ENCODE measurements at places on chromosomes 2 and 18.

DNA sequence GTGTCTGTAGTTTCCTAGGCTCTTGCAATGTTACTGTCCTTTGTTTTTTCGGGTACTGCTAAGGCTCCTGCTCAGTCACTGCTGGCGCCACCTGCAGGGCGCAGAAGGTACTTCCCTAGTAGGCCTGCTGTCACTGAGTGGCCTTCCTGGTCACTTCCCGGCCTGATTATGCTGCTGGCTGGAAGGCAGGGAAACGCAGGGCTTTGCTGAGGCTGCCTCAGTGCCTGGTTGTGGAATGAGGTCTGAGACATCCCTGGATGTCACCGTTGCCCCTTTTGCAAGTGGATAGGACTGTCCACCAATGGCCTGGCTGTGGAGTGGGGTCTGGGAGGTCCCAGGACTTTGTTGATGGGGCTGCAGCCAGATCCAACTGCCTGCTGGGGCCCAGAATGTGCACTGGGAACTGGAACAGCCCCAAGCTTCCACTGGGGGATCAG lies 13.1 kb downstream of the DAW1 start:
- no peak for DNase-seq

DNA sequence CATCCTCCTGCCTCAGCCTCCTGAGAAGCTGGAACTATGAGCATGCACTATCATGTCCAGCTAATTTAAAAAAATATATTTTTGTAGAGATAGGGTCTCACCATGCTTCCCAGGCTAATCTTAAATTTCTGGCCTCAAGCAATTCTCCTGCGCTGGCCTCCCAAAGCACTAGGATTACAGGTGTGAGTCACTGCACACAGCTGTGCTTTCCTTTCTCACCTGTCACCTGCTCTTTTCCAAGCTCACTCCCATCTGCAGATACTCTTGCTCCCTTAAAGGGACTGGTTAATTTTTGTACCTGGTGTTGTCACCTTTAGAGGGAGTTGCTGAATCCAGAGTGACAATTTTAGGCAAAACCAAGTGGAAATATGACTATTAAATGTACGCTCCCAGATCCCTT lies 178.2 kb downstream of the LOXHD1 start:
- no peak for DNase-seq

DNA sequence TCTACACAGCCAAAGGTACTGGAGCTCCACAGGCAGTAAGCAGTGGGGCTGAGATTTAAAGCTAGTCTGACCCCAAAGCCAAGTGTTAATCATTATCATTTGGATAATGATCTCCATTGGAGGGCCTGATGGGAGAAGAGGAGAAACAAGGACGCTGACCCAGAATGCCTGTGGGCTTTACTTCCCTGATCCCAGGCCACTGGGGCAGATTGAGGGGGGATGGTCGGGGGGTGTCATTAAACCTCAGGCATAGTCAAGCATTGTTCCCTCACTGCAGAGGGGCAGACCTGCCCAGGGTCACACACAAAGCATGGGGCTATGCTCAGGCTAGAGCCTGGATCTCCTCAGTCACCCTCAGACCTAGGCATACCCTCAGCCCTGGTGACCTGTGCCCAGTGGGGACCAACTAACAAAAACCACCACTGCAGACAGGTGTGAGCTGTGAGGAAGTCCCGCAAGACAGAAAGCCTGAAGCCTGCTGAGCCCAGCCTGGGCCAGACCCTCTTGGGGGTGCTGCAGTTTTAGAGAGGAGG lies 53.4 kb downstream of the SDC1 start:
- DNase-seq, result no peak

DNA sequence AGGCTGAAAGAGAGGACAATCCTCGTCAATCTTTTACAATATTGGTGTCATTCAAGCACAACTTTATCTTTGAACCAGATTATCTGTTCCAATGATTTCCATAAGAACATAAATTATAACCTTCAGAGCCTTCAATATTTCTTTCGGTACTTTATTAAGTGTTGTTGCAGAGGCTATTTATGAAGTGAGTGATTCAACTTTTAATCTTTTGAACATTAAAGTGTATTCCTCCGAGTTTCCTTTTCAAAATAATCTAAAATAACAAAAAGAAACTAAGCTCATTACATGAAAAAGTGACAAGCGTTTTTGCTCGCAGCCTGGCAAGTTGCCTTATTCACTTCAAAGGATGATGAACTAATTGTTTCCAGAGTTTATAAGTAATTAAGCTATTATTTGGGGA lies 149.0 kb downstream of the MEIS1 start:
- DNase-seq, result no peak

- no peak for DNase-seq
Observed at GRCh38 chr2:193824474-193824873, 1629.7 kb upstream of the TMEFF2 start.

- DNase-seq, result no peak
Observed at GRCh38 chr2:20595439-20596192, 55.3 kb downstream of the HS1BP3 start.

GRCh38 chr2:42464631-42465030 lies 29.2 kb downstream of the KCNG3 start:
- DNase-seq, result no peak

DNA sequence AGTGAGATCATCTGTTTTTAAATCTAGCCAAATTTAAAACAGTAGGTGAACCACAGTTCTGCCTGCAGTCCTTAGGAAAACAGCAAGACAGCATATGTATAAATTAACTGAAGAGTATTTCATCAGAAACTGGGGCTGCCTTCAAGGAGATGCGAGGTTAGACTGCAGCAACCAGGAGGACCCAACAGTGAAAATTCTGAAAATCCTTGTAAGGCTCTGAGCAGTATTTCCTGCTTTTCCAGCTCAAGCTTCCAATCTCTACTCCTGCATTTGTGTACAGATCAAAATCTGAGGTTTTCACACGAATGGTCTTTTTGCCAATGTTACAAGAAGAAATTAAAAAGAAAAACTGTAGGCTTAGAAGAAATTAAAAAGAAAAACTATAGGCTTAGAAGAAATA lies 43.7 kb downstream of the CERKL start:
- DNase-seq, result no peak

- no peak for DNase-seq
Observed at GRCh38 chr2:216880509-216881184, 20.8 kb upstream of the TNP1 start.

DNA sequence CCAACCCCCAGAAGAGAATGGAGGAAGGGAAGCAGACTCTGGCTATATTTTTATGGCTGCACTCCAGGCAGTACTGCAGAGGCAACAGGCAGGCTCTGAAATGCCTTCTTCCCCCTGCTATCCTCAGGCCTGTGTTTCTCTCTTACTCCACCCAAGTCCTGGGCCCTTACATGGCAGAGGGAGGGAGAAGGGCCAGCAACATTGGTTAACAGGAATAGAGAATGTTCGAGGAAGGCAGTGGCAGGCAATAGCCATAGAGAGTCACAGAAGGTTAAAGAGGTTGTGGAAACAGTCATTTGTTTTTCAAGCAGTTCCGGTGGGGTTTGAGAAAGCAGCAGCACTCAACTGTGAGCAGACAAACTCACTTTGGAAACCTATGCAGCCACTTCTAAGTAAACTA lies 15.1 kb upstream of the DARS1 start:
- no peak for DNase-seq

GRCh38 chr2:72993933-72994280 lies 76.6 kb downstream of the EMX1 start:
- DNase-seq, result no peak

DNA sequence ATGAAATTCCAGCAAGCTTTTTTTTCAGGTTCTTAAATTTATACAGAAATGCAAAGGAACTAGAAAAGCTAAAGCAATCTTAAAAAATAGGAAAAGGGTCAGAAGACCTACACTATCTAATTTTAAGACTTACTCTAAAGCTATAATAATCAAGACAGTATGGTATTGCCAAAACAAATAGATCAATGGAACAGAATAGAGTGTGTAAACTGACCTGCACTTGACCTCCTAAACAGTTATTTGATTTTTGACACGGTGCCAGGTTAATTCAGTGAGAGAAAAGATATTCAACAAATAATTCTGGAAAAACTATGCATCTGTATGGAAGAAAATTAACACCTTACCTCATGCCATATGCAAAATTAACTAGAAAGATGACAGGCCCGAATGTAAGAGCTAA lies 73.6 kb downstream of the OLA1 start:
- DNase-seq, result no peak

DNA sequence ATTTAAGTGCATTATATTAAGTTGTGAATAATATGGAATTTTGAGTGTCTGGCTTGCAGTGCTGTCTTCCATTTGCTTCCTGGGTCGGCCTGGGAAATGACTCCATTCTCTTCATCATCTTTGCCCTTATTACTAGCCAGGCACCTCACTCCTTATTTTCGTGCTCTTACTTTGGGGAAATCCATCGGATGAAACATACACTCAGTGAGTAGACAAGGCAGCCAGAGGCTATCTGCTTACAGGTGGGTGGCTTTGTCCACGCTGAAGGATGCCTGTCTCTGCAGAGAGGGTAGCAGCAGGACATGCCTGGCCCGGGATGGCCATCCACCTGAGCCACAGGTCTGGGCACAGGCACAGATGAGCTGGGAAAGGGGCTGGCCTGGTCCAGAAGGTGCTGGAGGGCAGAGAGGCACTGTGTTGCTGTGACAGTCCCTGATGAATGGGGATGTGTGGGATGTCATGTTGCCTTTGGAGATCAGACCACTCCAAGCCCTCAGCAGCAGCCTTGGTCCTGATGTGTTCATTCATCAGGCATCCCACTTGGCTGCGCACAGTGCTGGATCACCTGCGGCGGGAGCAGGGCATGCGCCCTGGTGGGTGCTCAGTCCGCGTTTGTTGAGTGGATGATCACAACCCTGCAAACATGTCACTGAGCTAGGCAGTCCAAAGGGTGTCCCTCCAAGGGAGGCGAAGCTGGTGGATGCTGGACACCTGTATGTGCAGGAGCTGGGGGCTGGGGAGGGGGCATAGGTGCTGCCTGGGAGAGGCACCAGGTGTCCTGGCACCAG lies 236.0 kb downstream of the LDLRAD4 start:
- no peak for DNase-seq

DNA sequence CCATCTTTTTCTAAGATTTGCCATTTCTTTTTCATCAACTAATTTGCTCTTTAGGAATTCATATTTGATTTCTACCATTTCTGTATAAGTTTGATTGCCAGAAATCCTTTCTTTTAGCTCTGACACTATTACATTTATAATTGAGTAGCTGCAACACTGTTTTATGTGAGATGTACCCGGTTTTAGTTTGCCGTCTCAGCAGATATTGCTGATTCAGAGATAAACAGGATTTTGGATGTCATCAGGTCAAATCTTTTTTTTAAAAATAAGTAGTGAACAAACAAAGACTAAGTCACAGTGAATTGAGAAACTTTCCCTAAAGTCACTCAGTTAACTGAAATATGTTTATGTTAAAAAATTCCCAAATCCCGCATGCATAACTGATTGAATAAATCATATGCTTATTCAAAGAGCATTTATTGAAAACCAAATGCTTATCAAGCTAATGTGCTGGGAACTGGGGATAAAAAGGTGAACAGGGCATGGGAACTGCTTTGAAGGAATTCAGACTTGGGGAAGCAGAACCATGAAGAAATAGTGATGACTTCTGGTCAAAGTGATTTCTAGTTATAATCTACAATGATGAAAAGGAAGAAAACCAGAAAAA lies 19.5 kb upstream of the CCDC102B start:
- no peak for DNase-seq
